ENCODE measurements at places on chromosomes 4 and X. TPM values are rescaled to one million over a fixed set of nuclear protein-coding genes. Genes with fewer than 3 reads are reported as not detected.

DNA sequence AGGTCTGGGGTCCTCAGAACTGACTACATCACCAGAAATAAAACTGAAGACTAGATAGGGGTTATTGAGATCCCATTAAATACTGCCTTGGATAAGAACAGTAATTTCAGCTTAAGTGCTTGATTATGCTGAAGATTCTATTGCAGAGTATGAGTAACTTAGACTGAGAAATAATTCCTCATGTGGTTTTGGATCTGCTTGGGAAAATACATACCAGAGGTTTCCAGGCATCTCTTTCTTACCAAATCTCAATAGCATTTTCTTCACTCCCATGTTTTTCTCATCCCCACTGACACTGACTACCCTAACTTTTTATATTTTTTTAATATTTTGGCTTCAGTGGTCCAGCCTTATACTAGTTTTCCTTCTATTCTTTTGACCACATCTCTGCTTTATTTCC, 92.0 kb upstream of the TEX13D start:
- no peaks in the 10 kb centered on the region for H3K4me1 ChIP-seq
- no peak overlapping the region for H3K27ac ChIP-seq
- H3K4me3 ChIP-seq, result no peak overlapping the region
- no peak for DNase-seq
- H3K36me3 ChIP-seq, result no peaks in the 10 kb centered on the region
- H3K27me3 ChIP-seq, result no peaks in the 10 kb centered on the region

DNA sequence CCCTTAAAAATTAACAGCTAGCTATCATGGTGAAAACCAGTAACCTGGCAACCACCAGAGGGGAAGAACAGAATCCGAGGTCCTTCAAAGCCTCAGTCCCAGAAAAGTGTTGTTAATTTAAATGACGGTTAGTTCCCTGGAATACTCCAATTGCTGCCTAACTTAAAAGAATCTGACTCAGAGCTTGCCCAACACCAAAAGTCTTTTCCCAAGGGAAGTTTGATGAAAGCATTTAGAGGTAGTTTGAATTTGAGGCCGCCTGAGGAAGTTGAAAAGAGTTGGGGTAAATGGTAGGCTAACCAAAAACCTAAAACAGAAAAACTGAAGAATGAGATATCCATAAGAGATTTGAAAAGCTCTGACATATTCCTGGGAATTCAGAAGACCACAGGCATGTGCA, 46.6 kb downstream of the IL13RA2 start:
- H3K27me3 ChIP-seq, result no peaks in the 10 kb centered on the region
- no peak for DNase-seq
- H3K36me3 ChIP-seq, result no peaks in the 10 kb centered on the region

DNA sequence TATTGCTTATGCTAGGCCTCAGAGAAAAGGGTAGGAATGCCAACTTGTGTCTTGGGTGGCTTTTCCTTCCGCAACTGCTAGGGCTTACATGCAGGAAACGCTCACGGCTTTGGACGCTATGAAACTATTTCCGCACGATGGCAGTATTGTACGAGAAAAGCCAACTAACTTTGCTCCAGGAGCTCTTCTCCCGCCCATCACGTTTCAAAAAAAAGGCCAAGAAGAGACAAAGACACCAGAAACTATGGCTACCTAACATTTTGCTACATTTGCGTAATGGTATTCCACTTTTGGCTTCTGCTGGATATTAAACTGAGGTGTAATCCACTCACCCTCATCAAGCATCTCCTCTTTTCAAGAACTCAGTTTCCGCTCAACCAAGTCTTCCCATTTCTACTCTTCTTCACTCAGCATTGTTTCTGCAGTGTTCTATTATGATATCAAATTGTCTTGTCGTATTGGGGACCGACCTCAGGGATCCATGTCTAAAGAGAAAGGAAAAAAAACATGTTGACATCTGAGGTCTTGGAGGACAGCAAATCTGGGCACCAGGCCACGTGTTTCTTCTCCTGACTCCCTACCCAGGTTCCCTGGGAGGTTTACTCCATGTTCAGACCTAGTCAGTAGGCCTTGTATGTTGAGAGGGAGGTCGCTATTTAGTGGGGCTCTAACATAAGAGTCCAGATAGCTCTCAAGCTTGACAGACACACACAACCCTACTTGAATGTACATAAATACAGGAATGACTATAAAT, 239.4 kb upstream of the STK26 start:
- no peak overlapping the region for H3K27ac ChIP-seq
- no peak overlapping the region for H3K4me3 ChIP-seq
- no peaks in the 10 kb centered on the region for H3K27me3 ChIP-seq
- DNase-seq, result no peak

- no peak overlapping the region for H3K27ac ChIP-seq
- no peak overlapping the region for H3K4me3 ChIP-seq
- H3K36me3 ChIP-seq, result no peaks in the 10 kb centered on the region
- peaks cover 26% of the 10 kb centered on the region for H3K4me1 ChIP-seq
- DNase-seq, result no peak
Measured at GRCh38 chr4:8195841-8196458, 3.1 kb upstream of the SH3TC1 start.

DNA sequence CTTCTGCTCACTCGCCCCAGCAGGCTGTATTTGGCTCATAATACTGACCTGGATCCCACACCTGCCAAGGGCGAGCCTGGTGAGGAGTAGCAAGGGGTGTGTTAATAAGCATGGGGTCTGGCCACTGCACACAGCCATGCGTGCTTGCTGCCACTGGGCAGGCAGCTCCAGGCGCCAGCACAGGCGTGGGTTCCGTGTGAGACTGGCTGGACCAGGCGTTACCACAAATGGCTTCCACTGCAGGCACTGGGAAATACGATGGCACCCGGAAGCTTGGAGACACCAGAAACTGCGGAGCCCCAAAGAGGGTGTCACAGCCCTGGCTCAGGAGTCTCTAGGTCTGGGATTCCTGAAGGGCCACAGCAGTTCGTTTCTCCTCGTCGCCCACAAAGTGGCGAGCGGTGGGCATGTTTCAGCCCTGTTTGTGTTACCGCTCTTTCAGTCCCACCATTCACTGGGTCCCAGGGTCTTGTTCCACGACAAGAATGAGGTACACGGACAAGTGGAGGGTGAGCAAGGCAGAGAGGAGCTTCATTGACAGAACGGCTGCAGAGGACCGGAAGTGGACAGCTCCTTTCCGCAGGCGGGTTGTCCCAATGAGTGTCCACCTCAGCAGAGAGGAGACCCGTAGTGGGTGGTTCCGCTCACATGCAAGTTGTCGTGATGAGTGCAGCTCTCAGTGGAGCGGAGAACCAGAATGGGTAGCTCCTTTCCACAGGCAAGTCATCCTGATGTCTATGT, 428.9 kb downstream of the EPHA5 start:
- H3K27ac ChIP-seq, result no peak overlapping the region
- H3K36me3 ChIP-seq, result no peaks in the 10 kb centered on the region
- H3K27me3 ChIP-seq, result no peaks in the 10 kb centered on the region
- DNase-seq, result no peak

GRCh38 chr4:126344472-126344871, 1029.7 kb downstream of the FAT4 start:
- no peak overlapping the region for H3K27ac ChIP-seq
- no peak overlapping the region for H3K4me3 ChIP-seq
- DNase-seq, result no peak
- no peaks in the 10 kb centered on the region for H3K27me3 ChIP-seq
- no peaks in the 10 kb centered on the region for H3K4me1 ChIP-seq

DNA sequence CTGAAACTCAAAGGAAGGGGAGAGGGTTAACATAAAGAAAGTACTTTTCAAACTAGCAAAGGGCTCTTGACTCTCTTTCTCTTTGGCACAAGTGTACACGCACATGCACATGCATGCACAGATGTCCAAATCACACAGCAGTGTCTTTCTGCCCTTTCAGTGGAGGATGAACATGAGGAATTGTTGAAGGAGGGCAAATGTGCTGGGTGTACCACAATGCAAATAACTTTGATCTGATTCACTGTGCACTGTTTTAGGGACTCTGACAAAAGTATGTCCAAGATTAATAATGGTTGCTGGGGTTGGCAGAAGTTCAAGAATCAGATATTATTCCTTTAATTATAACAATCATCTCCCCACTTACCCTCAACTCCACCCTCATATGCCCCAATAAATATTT, 93.8 kb downstream of the GPC4 start:
- no peaks in the 10 kb centered on the region for H3K27me3 ChIP-seq
- no peak overlapping the region for H3K4me3 ChIP-seq
- no peak for DNase-seq
- peaks cover 13% of the 10 kb centered on the region for H3K4me1 ChIP-seq

DNA sequence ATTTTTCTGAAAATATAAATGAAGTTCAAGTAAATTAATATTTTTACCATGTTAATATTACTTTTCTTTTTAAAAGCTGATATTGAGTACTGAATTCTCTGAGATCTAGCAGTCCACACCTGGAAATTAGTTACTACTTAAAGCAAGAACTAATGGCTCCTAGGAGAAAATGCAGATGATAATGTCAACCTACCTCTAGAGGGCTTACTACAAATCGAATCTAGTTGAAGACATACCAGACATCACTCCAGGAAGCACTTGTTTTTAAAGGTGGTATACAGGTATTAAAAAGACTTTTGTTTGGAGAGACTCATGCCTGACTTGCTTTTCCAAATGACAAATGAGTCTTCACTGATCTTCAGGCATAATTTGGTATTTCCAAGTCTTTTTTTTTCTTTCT, 516.4 kb upstream of the BOD1L1 start:
- no peak overlapping the region for H3K4me3 ChIP-seq
- DNase-seq, result no peak
- no peaks in the 10 kb centered on the region for H3K27me3 ChIP-seq

DNA sequence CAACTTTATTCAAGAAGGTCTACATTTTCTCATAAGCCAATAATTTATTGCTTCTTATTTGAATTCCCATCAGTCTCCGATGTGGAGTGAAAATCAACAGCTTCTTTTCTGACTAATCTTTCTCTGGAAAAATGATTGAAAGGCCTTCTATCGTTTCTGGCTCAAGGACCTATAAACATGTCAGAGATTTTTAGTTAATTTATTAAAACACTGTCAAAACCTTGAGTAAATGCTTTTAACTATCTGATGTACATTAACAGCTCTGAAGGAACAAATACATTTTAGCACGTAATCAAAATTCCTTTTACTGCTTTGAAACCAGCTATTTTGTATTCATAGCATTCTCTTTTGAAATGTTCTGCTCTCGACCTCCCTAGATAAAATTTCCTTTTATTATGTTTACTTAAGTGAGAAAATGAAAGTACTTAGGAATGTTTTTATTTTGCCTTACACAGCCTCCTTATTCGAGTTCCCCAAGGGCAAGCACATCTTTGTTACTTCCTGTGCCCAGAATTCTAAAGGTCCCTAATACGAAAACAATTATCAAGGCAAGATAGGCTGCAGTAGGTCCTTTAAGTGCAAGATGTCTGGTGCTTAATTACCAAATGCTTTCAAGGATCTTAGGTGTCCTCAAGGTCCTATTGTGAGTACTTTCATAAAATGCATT, 3.1 kb upstream of the ZFX start:
- no peaks in the 10 kb centered on the region for H3K27me3 ChIP-seq
- H3K36me3 ChIP-seq, result peaks cover 3% of the 10 kb centered on the region
- H3K4me3 ChIP-seq, result no peak overlapping the region
- peaks cover 32% of the 10 kb centered on the region for H3K4me1 ChIP-seq

DNA sequence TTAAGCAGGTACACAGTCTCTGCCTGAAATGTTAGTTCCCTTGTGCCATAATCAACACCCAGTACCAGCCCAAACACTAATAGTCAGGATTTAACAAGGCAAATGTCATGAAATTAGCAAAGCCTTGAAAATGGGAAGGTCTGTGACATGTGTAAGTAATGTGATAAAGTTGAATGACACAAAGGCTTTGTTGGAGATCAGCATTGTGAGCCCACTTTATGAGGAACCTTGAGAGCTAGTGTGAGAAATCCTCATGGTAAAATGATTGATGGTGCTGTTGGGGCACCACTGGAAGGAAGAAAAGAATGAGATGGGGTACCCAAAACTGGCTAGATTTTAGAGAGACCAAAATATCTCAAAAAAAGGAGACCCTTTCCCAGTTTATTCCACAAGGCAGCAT, 3.3 kb upstream of the LIN54 start:
- no peaks in the 10 kb centered on the region for H3K27me3 ChIP-seq
- peaks cover 6% of the 10 kb centered on the region for H3K36me3 ChIP-seq
- H3K4me3 ChIP-seq, result no peak overlapping the region
- no peak for DNase-seq
- H3K4me1 ChIP-seq, result peaks cover 7% of the 10 kb centered on the region

The HEPH gene
- 5.8 TPM for total RNA-seq

The CFP gene
- total RNA-seq, result 0.66 TPM

The SYTL4 gene
- total RNA-seq, result 8.0 TPM

The NLGN4X gene
- 1.2 TPM for total RNA-seq

The SYNPO2 gene
- total RNA-seq, result 2.8 TPM
